Muscle of leg (tissue), 16 donors: ENCODE measurements at places on chromosomes 2 and 18. TPM values are rescaled to one million over a fixed set of nuclear protein-coding genes. Genes with fewer than 3 reads are reported as not detected.

Gene SPATA3
- total RNA-seq, result not detected

Gene LMAN2L
- total RNA-seq, result 27.4 TPM

Gene WDR43
- total RNA-seq, result 37.3 TPM

Gene CIDEA
- not detected for total RNA-seq
